Upper lobe of right lung (tissue), 1 donor: ENCODE measurements at places on chromosomes 1 and 21. TPM values are rescaled to one million over a fixed set of nuclear protein-coding genes. Genes with fewer than 3 reads are reported as not detected.

DNA sequence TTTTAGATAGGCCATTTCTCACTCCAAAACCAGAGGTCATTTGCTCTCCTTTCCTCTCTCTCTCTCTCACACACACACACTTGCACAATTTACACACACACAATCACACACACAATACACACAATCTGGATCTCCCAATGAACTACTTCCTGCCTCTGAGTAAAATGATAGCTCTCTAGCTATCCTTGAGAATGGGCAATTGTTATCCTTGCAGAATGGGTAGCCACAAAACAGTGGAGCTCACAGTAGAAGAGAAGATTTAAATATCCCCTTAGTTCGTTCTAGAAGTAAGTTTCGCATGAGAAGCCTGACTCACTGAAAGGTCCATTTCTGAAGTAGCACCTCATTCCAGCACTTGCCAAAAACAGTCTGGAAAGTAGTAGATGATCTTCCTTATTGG lies 17.6 kb downstream of the PALMD start:
- peaks cover 4% of the 10 kb centered on the region for H3K36me3 ChIP-seq
- no peak for DNase-seq
- no peaks in the 10 kb centered on the region for H3K27me3 ChIP-seq
- H3K27ac ChIP-seq: peak overlapping the region; percentile 20

DNA sequence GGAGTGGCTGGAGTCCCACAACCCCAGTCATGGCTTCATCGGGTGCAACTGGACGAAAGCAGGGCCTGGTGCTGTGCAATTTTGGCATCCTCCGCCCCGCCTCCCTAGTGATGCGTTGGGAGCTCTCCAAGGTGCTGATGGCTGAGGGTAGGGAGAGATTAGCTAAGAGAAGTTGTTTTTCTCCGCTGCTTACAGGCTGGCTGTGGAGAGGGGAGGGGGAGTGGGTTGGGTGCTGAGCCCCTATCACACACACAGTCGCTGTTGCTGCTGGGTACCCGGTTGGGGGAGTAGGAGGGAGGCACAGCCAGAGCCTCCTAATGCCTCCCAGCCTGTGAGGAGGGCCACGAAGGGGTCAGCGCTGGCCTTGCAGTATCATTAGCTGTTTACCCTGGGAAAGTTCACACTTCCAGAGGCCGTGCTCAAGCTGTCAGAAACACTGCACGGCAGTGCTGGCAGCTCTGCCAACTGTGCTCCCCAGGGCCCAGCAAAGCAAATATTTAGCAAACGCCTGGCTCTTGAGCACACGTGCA lies 110.0 kb downstream of the GRIK3 start:
- no peak for DNase-seq

DNA sequence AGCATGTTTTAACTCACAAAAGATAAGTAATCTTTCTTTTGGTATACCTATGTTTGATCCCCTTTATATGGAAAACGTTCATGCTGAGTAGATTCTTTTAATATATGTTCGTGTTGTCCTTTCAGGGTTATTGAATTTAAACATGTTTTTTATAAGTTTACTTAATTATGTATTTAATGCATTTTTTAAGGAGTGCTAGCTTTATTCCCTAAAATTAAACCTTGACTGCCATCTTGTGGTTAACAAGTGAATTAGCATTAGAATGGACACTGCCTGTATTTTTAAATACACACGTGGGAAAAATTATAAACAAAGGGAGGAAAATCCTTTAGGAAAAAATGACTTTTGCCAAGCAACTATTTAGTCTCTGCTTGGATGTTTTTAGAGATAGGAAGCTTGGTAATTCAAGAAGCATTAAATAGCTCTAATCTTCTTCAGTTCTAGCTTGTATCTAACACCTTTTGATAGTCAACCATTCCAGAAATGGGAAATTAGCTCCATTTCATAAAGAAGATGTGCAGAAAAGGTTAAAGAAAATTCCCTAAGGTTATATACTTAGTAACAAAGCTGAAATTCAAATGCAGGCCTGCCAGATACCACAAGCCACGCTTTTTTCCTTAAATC lies 43.0 kb downstream of the UBE2U start:
- no peak overlapping the region for H3K27ac ChIP-seq
- peaks cover 10% of the 10 kb centered on the region for H3K27me3 ChIP-seq
- H3K4me1 ChIP-seq: peaks cover 5% of the 10 kb centered on the region
- no peak overlapping the region for H3K4me3 ChIP-seq
- H3K36me3 ChIP-seq: no peaks in the 10 kb centered on the region
- DNase-seq: no peak

- peak overlapping the region; percentile 78 for H3K27ac ChIP-seq
- peaks cover 6% of the 10 kb centered on the region for H3K36me3 ChIP-seq
- peak; percentile 79 for DNase-seq
- H3K4me3 ChIP-seq: no peak overlapping the region
- no peaks in the 10 kb centered on the region for H3K27me3 ChIP-seq
These were observed 66.2 kb downstream of the ATP2B4 start for GRCh38 chr1:203692565-203693470.

The DRAM2 gene
- 50.8 TPM for total RNA-seq

The LCE1E gene
- not detected for total RNA-seq
